M059J (cell line): ENCODE measurements at places on chromosomes 6 and 20.

- peak; percentile 76 for DNase-seq
Observed at GRCh38 chr6:129345890-129346289, 364.1 kb downstream of the ARHGAP18 start.

GRCh38 chr6:27830212-27830599, 82.0 kb downstream of the OR2B2 start:
- no peak for DNase-seq

- peak; percentile 76 for DNase-seq
Observed at GRCh38 chr6:38973178-38974057, 75.2 kb upstream of the GLP1R start.

DNA sequence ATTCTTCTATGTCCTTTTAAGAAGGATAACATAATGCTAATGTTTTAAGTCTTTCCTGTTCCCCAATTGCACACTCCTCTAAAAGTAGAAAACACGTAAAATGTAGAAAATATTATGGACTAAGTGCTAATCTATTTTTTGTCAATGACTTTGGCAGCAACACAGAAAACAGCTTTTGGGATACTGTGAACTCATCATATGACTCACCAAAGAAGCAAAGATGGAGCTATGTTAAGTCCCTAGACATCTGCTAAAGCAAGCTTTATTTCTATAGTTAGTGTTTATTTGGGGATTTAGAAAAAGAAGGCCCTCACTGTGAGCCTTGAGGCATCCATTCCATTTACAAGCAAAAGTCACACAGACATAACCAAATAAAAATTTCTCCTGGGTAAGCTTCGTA, 23.0 kb downstream of the OPN5 start:
- DNase-seq: peak; percentile 15

- DNase-seq: peak; percentile 12
Observed at GRCh38 chr20:38791940-38792339, 13.6 kb upstream of the PPP1R16B start.

DNA sequence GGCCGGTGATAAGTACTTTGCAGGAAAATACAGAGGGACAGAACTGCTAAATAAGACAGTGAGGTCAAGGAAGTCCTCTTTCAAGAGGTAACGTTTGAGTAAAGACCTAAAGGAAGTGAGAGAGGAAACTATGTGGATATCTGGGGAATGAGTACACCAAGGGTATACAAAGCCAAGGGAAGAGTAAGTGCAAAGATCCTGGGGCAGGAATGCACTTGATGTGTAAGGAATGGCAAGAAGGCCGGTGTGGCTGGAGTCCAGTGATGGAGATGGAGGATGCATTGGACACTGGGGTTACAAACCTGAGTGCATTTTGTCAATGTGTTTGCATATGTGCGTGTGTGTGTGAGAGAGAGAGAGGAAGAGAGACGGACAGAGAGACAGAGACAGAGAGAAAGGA, 32.1 kb upstream of the TGM2 start:
- peak; percentile 44 for DNase-seq

DNA sequence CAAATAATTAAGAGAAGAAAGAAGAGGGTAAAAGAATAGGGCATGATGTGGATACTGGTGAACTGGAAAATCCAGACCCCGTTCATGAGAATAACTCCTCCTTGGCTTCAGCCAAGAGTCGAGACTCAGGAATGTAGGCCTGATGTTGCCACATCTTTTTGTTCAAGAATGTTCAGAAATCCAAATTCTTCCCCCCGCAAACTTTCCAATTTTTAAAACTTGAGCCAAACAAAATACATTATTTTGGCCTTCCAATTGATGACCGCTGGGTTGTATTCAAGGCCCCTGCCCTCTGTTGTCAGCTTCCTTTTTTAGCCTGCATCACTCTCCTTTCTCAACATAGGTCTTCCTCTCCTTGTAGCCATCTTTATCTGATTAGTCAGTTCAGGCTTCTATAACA, 106.1 kb downstream of the TNFAIP3 start:
- DNase-seq: no peak

DNA sequence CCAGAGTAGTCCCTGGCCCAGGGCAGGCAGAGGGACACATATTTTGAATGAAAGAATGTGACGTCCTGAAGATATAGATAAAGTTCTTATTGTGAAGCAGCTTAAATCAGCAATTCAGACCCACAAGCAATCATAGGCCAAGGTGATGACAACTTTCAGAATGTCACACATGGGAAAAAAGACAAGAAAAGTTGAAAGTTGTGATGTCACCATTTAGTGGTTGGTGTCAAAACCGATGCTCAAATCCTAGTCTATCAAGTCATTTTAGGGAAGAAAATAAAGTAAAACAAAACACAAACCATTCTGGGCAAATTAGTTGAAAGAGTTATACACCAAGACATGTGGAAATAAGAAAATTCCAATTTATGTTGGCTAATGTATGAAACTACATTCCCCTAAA, 710.8 kb downstream of the DOK5 start:
- DNase-seq: no peak

DNA sequence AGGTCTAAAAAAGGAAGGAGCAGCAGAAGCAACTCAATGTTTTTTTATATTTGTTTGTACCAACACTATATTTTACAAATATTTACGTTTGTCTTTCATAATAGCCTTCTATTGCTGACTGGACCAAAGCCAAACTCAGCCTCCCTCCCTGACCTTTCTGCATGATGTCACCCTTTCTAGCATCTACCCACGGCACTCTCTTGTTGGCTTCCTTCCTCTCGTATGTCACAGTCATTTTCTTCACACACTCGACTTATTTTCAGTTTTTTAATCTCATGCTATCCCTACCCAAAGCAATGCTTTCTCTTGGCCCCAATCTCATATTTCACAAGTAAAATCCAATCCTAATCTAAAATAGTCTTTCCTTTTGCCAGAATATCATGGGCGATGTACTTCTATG, 16.3 kb upstream of the FAM8A1 start:
- no peak for DNase-seq

DNA sequence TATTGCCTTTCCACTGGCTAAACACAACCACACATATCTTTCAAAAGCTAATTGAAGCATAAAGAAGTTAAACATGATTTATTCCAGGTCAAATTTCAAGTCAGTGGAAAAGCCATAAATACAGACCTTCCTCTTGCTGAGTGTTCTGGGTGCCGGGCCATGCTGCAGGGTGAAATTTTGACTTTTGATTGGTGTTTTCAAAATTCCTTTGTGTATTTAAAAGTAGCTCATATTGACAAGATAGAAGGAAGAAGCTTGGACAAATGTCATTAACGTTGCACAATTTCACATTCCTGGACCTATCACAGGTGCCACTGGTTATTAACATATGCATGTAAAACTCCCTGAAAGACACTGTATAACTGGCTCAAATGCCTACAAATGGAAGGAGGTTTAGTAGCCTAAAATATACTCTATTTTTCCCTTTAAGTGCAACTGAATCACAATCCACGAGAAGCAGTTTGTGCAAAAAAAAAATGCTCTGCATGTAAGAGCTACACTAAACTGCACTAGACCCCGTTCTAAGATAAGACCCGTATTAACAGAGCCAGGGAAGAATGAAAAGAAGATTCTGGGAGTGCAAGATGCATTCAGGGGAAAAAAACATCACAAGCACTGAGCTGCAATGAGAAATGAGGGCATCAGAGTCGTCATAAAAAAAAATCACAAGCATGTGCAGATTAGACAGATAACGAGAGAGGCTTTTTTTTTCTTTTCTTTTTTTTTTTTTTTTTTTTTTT, 30.4 kb downstream of the ATXN1 start:
- DNase-seq: peak; percentile 65

DNA sequence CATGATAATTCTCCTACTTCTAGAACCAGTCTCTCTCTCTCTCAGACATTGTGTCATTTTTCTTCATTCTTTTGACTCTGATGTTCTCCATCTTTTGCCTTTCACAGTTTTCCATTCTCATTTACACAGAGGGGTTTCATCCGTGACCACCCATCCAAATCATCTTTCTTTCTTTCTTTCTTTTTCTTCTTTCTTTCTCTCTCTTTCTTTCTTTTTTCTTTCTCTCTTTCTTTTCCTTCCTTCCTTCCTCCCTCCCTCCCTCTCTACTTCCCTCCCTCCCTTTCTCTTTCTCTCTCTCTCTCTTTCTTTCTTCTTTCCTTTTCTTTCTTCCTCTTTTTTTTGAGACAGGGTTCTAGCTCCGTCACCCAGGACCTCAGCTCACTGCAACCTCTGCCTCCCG, 19.9 kb upstream of the SASH1 start:
- no peak for DNase-seq

DNA sequence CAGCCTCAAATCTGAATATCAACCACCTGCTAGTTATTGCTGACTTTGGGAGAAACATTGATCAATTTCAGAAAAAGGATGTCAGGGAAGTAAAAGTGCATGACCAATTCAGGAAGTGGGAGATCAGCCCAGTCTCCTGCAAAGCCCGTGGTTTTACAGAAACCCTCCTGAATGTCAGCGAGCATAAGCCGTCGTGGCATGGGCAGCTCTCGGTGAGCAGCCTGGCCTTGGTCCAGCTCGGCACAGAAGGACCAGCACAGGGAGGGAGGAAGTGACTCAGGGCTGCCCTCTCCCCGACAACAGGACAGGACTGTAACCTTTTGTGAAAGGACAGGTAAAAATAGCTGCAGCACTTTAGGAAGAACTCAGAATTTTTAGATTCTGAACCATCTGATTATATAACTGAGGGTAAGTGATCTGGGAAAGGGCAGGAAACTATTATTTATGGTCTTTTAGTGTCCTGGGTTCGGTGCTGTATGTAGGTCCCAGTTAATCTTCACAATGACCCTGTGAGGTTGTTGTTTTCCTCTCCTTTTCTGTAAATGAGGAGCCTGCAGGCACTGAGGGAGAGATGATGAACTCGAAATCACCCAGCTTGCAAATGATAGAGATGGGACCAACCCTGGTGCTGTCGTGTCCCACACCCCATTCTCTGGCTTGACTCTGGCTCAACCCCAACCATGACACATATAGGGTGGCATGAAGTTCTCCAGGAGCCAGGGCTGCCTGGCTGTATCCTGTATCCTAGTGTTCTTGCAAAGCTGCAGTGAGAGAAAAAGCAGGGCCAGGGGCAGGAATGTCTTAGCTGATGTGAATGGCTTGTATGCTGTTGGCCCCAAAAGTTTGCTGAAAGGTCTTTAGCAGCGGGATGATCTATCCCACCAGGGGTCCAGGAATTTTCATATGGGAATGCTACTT, 37.6 kb downstream of the NRN1 start:
- DNase-seq: peak; percentile 97

- no peak for DNase-seq
Observed at GRCh38 chr6:116631379-116631990, 15.2 kb downstream of the RSPH4A start.

DNA sequence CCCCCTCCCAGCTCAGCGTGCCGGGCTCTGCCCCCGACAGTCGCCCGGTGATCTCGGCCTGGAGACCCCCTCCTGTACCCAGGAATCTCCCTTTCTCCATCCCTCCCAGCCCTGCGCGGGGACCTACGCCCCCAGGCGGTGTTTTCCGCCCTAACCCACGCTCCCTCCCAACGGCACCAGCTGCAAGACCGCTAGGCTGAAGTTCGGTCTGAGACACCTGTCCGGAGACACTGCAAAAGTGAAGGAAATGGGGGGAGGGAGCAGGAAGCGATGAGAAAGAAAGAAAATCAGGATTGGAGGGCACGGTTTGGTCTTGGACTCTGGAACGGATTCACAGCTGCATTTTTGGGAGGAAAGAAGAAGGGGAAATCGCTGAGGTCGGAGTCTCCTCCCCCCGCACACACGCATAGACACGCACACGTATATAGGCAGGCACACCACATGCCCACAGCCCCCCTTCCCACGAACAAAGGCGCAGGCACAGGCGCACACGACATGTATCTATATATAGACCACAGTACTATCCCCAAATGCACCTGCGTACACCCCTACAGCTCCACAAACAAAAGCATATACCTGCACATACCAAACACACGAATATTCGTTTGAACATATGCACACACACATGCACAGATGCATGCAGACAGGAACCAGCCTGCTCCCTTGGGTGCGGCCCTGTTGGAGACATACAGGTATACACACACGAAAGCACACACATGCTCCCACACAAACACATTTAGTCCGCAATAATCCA, 1.0 kb downstream of the SLC32A1 start:
- no peak for DNase-seq

DNA sequence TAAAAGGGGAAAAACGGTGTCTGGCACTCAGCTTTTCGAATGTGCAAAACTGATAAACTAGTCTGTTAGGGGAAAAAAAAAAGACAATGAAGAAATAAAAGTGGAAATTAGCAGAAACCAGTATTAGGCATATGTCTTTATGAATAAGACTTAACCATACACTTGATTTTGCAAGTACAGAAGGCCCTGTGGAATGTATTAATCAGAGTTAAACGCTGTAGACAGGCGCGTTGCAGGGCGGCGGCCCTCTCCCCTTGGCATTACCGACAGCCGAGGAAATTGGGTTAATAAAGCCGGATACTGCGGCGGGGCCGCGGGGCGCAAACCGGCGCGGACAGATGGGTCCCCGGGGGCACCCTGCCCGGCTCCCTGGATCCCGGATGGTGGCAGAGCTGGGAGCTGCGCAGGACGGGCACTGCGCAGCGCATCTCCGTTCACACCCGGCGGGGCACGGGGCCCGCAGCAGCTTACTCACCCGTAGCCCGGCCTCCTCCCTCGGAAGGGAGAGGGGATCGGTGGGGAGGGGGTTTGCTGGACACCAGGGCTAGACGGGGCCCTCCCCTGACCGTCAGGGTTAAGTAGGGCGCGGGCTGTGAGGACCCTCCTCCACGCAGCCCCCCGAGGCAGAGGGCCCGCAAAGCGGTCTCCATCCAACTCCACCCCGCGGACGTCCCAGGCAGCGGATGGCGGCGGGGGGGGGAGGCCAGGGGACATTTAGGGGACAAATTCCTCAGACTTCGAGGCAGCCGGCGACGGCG, 2.0 kb downstream of the BHLHE23 start:
- DNase-seq: no peak

DNA sequence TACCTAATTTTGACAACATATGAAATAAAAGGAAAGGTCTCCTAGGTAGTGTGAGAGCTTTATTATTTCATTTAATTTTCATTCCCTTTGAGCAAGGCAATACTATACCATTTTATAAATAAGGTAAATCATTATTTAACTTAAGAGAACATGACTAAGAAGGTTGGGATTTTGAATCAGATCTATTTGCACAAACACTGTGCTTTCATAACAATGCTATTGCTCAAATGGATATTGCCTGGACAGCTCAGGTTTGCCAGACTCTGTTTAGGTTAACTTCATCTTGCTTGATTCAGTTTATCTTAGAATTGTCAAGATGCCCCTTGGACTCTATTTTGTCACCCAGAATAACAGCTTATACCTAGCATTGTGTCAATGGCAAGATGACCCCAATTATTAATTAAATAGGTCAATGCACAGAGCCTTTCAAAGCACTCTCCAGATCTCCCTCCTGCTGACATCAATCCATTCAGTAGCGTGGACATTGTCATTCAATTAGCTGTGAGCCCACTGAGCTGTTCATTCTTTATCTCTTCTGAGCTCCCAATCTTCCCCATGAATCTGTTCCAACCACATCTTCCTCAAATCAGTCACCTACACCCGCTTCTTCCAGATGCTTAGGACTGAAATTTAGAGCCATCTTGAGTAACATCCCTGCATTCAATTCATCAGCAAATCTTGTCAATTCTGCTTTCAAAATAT, 42.1 kb upstream of the TMEM30A start:
- peak; percentile 20 for DNase-seq

GRCh38 chr20:2701671-2702081, 9.1 kb downstream of the EBF4 start:
- DNase-seq: no peak

GRCh38 chr20:50227506-50227905, 36.9 kb downstream of the CEBPB start:
- no peak for DNase-seq

- no peak for DNase-seq
Observed at GRCh38 chr6:128172752-128173682, 272.2 kb upstream of the THEMIS start.
